ENCODE measurements at places on chromosomes 3 and 15.

DNA sequence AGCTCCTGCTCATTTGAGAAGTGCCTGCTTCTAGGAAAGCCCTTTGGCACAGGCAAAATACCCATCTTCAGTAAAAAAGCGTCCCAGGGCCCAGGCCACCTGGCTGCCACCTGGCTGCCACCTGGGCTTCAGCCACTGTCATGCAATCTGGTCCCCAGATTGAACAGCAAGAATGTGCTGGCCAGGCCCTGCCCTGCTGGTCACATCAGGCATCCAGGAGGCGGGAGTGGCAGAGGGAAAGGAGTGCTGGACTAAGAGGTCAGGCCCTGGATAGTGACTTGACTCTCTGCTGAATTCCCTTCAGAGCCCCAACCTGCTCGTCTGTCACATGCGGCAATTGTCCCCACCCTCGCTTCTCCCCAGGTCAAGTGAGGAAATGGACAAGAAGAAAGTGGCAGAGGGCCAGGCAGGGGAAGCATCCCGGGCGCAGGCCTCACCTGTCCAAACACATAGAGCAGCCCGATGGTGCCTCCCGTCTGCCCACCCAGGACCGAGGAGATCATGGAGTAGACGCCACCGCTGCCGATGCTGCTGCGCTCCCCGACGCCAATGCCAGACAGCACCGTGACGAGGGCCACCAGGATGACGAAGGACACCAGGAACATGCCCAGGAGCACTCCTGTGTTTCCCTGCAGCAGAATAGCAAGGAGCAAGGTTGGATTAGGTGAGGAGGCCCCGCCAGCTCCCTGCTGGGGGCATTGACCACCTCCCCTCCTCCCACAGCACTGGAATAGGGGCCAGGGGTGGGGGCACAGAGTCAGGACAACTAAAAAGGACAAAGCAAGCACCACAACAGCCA is 25.5 kb downstream of the SLC12A8 start:
- DNase-seq, result no peak

DNA sequence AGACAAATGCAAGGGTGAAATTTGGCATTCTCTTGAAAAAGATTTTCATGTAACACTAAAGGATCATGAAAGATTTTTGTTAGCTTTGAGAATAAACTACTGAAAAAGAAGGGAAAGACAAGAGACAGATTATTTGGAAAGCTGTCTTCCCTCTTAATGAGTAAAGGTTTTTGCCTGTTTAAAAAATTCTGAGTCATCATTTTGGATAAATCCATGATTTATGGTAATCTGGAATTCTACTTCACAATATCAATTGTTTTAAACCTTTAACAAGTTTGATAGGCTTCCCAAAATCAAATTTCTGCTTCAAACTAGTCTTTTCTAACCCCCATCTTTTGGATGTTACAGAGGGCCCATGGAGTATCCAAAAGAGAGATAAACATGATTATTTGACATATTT is 641.5 kb upstream of the EPHA6 start:
- DNase-seq, result no peak

DNA sequence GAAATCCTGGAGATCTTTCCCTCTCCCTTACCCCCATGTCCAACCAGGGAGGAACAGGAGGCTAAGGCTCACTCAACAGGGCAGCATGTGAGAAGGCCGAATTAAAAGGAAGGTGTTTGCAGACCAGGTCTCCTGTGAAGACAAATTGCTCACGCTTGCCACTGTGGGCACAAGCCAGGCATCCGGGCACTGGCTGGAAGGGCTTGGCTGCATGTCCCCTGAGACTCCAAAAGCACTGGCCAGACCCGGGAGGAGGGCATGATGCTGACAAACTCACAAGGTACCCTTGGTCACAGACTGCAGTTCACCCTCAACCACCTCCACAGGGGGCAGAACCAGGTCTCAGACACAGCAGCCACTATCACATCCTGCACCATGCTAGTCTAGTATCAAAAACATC is 113.7 kb upstream of the NSMCE3 start:
- DNase-seq, result no peak

DNA sequence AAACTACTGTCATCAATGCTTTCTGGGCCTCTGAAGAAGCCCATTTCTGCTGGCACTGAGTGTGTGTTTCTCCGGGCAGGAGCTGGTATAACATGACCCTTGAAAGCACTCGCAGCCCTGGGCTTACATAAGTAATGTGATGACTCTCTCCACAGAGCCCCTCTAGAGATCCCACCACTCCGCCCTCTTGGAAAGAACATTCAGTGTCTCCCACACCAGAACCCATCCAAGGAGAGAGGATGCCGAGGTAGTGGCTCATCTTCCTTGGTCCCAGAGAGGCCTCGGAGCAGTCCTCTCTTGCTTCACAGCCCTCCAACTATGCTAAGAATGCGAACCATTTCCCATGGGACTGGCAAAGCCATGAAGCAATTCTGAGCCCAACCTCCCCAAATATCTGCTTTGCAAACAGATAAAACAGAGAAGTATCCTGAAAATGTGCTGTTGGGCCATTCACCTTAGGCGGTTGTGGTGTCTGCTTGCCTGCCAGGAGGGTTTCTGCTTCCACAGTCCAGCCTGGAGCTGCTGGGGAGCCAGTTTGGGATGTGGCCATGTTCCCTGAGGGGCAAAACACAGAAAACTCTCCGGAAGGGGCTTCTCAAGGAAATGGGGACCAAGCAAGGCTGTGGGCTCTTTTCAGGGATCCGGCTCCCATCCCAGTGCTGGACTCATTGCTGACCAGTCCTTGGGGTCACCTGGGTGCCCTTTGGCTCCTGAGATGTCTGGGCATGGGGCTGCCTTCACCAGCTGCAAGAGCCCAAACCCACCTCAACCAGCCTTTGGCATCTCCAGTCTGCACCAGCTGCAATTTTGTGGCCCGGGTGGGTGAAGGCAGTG is 47.3 kb downstream of the AMOTL2 start:
- DNase-seq, result no peak

DNA sequence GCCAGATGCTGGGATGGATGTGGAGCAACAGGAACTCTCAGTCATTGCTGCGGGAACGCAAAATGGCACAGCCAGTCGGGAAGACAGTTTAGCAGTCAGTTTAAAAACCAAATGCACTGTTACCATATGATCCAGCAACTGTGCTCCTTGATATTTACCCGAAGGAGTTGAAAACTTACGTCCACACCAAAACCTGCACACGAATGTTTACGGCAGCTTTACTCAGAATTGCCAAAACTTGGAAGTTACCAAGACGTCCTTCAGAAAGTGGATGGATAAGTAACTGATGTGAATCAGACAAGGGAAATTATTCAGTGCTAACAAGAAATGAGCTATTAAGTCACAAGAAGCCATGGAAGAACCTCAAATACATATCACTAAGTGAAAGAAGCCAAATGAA is 36.1 kb upstream of the SLC41A3 start:
- DNase-seq, result no peak

- DNase-seq, result no peak
Measured at GRCh38 chr3:186162221-186162620, 53.3 kb upstream of the ETV5 start.

DNA sequence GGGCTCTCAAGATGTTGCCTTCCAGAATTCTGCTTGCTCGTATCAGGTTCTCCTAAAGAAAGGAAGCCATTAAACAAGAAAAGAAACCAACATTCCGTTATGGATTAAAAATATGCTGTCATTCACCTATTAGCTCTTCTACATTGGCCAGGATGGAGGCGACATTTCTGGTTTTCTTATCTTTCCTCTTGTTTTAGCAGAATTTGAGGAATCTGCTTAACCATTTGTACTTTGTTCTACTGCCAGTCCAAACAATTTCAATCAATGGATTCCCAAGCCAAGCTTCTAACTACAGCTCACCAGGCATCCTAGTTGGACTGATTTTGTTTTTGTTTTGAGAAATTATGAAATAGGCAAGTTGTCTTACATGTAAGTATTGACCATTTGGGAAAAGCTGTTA is 164.6 kb upstream of the TSC22D2 start:
- DNase-seq, result no peak

DNA sequence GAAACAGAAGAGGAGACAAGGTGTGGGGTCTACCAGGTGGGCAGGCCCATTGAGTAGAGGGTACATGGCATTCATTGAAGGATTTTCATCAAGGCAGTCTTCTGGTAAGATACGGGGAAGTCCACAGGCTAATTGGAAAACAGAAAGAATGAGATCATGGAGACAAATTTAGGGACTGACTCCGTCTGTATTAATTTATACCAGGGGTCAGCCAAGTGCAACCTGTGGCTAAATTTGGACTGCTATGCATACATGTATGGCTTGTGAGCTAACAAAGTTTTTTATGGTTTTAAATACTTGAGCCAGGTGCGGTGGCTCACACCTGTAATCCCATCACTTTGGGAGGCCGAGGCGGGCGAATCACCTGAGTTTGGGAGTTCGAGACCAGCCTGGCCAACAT is 21.1 kb upstream of the SNRPN start:
- DNase-seq, result no peak

DNA sequence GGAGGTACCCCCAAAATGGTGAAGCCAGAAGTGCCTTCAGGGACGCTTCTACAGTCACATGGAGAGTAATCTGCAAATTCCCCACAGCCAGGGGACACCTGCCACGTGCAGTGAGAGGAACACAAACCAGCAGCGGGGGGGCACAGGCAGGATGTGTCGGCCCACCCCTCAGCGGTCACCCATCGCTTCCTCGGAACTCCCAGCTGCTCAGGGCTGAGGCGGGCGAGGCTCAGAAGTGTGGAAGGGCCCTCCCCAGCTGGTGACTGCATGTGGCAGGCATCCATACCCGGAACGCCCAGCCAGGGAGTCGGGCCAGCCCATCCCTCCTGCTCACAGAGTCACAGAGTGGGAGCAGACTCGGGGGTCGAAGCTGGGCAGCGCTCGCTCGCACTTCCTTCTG is 63.7 kb downstream of the SLC12A8 start:
- DNase-seq, result no peak

All from activated T-helper 9 cell treated with anti-CD3 and anti-CD28 coated beads, Interleukin-2, amount 50 U/mL, for 16 hours (primary cell).